ENCODE measurements at places on chromosomes 12 and 14.

- DNase-seq = no peak
Observed at GRCh38 chr12:67453191-67453590, 184.0 kb downstream of the CAND1 start.

GRCh38 chr14:36070031-36070719 lies 106.3 kb downstream of the PTCSC3 start:
- DNase-seq = peak; percentile 48

DNA sequence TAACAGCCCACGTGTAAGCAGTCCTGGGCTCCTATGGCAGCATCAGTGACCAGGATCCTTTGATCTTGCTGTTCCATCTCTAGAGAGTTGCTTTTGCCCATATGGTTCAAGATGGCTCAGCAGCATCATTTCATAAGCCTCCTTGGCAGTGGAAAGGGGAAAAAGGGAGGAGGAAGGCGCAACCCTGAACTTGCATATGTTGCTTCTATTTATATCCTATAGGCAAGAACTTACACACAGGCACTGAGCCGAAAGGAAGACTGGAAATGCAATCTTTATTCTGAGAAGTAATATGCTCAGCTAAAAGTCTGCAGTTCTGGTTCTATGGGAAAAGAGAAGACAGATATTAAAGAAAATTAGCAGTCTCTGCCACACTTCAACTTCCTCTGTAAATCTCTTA lies 167.7 kb upstream of the PLXNC1 start:
- no peak for DNase-seq

DNA sequence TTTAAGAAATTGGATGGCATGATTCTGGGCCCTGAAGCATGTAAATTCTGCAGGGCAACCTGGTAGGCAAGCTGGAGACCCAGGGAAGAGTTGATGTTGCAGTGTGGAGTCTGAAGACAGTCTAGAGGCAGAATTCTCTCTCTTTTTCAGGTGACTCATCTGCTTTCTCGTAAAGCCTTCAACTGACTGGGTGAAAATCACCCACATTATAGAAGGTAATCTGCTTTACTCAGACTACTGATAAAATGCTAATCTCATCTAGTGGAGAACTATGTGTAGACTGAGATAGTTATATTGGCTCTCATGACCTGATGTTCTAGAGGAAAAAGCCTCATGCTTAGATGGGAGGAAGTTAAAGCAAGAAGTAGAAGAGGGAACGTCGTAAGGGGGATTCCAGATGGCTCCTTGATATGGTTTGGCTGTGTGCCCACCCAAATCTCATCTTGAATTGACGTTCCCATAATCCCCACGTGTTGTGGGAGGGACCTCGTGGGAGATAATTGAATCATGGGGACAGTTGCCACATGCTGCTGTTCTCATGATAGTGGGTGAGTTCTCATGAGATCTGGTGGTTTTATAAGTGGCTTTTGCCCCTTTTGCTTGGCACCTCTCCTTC lies 723.8 kb downstream of the BCL11B start:
- no peak for DNase-seq

GRCh38 chr12:117134059-117134458 lies 34.8 kb upstream of the TESC start:
- DNase-seq = no peak

DNA sequence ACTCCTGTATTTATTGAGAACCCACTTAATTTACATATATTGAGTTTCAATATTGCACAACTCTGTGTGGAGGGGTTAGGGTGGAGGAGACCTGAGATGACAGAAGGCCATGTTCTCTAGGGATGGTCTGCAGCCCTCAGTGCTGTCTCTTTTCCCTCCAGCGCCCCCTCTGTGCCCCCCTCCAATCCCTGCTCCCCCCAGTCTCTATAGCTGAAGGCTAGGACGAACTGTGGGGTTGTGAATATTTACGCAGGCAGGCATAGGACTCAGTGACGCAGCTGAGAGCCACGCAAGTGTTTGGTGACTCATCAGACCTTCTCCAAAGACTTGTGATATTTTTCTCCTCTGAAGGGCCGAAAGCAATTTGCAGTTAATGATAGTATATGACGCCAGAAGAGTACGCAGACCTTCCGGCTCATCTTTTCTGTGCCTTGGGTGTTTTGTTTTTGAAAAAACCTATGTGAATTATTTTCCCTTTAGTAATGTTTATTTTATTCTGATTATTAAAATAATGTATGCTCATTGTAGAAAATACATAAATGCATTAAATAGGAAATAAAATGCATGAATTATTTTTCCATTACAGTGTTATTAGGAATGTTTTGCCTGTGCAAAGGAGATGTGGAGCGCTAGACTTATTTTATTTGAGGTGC lies 85.3 kb downstream of the SLC25A47 start:
- DNase-seq = no peak

All from retinal pigment epithelial cell (primary cell).